ENCODE measurements at places on chromosomes 13 and 19.
A peak's percentile ranks its signal among the peaks of the same experiment; 100 is the strongest.

GRCh38 chr13:112104881-112105234 is 37.9 kb downstream of the SOX1 start:
- DNase-seq = no peak

- no peak for DNase-seq
Measured at GRCh38 chr13:33191425-33192210, 93.9 kb downstream of the STARD13 start.

- DNase-seq = peak; percentile 69
Measured at GRCh38 chr19:46840498-46840942, 10.1 kb downstream of the AP2S1 start.

- DNase-seq = no peak
Measured at GRCh38 chr19:10431943-10432735, 11.8 kb downstream of the PDE4A start.

Measured in Caco-2 (cell line).